GM23248 (cell line): ENCODE measurements at places on chromosomes 3 and 15. TPM values are rescaled to one million over a fixed set of nuclear protein-coding genes. Genes with fewer than 3 reads are reported as not detected.

IGF1R gene
- total RNA-seq = 23.6 and 48.6 TPM in 2 replicates

SLC6A1 gene
- total RNA-seq = not detected in 2 replicates

GRCh38 chr15:40501487-40501886 lies 30.7 kb downstream of the CHST14 start:
- peaks cover 9% of the 10 kb centered on the region for H3K4me1 ChIP-seq
- no peaks in the 10 kb centered on the region for H3K36me3 ChIP-seq
- H3K27me3 ChIP-seq = no peaks in the 10 kb centered on the region
- DNase-seq = peak; percentile 23

- peaks cover 29% of the 10 kb centered on the region for H3K4me1 ChIP-seq
- no peaks in the 10 kb centered on the region for H3K27me3 ChIP-seq
- H3K27ac ChIP-seq = peak overlapping the region; percentile 20
- H3K36me3 ChIP-seq = peaks cover 4% of the 10 kb centered on the region; the same call in 1 of the 2 replicates
Measured at GRCh38 chr3:125240496-125240895, 27.9 kb upstream of the SLC12A8 start.

ASB14 gene
- not detected in 2 replicates for total RNA-seq

CPLX3 gene
- not detected in 2 replicates for total RNA-seq

DNA sequence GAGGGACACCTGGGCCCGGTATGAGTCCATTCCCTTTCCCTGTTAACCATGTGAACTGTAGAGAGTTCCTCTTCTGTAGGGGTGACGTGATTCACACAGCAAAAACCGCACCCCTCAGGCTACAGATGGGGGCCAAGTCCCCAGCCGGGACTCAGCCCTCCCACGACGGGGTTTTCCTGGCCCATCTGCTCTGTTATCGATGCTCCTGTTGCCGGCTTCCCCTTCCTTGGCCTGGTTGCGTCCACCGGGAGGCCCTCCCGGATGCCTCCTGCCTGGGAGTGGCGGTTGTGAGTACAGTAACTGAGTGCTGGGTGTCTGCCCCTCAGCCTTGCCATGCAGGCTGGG lies 817 bp upstream of the PLXNA1 start:
- no peaks in the 10 kb centered on the region for H3K36me3 ChIP-seq
- 0 out of 2 replicates have a peak overlapping the region, but pooled peaks have one; percentile 5 for H3K27ac ChIP-seq
- peak; percentile 58 for DNase-seq
- peak overlapping the region; percentile 68 for H3K4me3 ChIP-seq

GRCh38 chr15:101092156-101092866 lies 159.5 kb downstream of the CHSY1 start:
- H3K27me3 ChIP-seq = no peaks in the 10 kb centered on the region
- no peaks in the 10 kb centered on the region for H3K36me3 ChIP-seq
- peaks cover 4% of the 10 kb centered on the region; the same call in 1 of the 2 replicates for H3K4me1 ChIP-seq

RTP3 gene
- not detected in 2 replicates for total RNA-seq

- no peak overlapping the region for H3K27ac ChIP-seq
- no peak overlapping the region for H3K4me3 ChIP-seq
- DNase-seq = no peak
- H3K27me3 ChIP-seq = no peaks in the 10 kb centered on the region
Measured at GRCh38 chr15:65839354-65839901, 29.9 kb upstream of the RAB11A start.

DNA sequence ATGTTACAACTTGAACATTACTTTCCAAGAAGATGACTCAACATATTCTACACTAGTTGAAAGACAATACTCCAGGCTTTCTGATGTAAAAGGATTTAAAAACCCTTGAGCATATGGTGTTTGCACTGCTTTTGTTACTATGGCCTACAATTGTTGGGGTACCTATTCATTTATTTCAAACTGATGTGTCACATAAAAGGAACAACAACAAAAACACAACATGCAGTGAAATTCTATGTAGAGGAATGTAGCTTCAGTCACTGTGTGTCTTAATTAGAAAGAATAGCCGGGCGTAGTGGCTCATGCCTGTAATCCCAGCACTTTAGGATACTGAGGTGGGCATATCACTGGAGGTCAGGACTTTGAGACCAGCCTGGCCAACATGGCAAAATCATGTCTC lies 1.6 kb downstream of the SPATA16 start:
- no peak for DNase-seq
- H3K27me3 ChIP-seq = no peaks in the 10 kb centered on the region

DNA sequence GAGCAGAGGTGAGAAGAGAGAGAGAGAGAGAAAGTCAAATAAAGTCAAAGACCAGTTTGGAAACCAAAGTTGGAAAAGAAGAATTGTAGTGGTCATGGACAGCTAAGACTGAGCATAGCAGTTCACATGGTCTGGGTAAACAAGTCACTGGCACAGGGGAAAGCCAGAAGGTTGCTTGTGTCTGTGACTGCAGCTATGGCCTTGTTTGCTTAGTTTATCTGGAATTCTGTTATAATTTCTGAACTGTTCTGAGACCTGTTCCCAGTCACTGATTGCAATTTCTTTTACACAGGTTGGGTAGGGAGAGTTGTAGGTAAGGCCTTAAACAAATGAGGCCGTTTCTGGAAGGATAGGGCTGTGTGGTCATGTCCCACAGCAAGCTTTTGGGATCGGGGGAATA lies 43.4 kb upstream of the MYZAP start:
- H3K4me3 ChIP-seq = no peak overlapping the region
- DNase-seq = no peak
- H3K27me3 ChIP-seq = no peaks in the 10 kb centered on the region; the same call in none of the 2 replicates
- peaks cover 19% of the 10 kb centered on the region for H3K4me1 ChIP-seq

GRCh38 chr3:194138732-194139070 lies 2.8 kb downstream of the HES1 start:
- peak overlapping the region; percentile 93 for H3K27ac ChIP-seq
- H3K36me3 ChIP-seq = no peaks in the 10 kb centered on the region
- H3K4me1 ChIP-seq = peaks cover 43% of the 10 kb centered on the region
- DNase-seq = peak; percentile 58
- peak overlapping the region; percentile 79 for H3K4me3 ChIP-seq
- H3K27me3 ChIP-seq = no peaks in the 10 kb centered on the region

DNA sequence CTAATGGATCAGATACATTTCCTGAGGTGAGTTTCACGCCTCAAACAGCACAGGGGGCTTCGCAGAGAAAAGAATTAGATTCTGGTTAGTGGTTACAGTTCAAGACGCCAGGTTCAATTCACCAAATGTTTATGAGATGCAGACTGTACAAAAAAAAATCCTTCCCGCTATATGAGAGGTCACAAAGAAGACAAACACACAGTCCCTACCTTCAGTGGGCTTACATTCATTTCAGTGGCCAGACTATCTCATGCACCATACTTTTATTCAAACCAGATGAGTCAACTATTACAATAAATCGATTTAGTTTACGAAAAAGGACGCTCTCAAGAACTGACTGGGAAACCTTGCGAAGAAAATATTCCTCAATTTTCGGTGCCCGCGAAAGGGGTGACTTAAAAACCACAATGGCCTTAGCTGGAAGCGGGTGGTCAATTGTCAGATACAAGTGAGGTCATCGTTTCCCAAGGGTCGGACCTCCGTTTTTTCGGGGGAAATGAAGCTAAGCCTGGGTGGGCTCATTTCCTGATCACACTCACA lies 695 bp downstream of the METTL6 start:
- peaks cover 19% of the 10 kb centered on the region for H3K4me1 ChIP-seq
- peak overlapping the region; percentile 99 for H3K4me3 ChIP-seq
- DNase-seq = no peak
- peaks cover 23% of the 10 kb centered on the region; the same call in 1 of the 2 replicates for H3K36me3 ChIP-seq

GRCh38 chr3:174810254-174810653 lies 48.9 kb upstream of the NAALADL2 start:
- no peak for DNase-seq
- H3K27me3 ChIP-seq = no peaks in the 10 kb centered on the region
- H3K27ac ChIP-seq = no peak overlapping the region
- H3K4me3 ChIP-seq = no peak overlapping the region
- H3K36me3 ChIP-seq = no peaks in the 10 kb centered on the region

TMCC1 gene
- total RNA-seq = 7.8 and 11.1 TPM in 2 replicates

GRCh38 chr15:24772266-24772665 lies 96.7 kb downstream of the NPAP1 start:
- no peaks in the 10 kb centered on the region for H3K36me3 ChIP-seq
- peak overlapping the region; percentile 77; the same call in 1 of the 2 replicates for H3K4me3 ChIP-seq
- no peaks in the 10 kb centered on the region for H3K27me3 ChIP-seq
- no peak overlapping the region for H3K27ac ChIP-seq
- no peak for DNase-seq
- no peaks in the 10 kb centered on the region for H3K4me1 ChIP-seq

DNA sequence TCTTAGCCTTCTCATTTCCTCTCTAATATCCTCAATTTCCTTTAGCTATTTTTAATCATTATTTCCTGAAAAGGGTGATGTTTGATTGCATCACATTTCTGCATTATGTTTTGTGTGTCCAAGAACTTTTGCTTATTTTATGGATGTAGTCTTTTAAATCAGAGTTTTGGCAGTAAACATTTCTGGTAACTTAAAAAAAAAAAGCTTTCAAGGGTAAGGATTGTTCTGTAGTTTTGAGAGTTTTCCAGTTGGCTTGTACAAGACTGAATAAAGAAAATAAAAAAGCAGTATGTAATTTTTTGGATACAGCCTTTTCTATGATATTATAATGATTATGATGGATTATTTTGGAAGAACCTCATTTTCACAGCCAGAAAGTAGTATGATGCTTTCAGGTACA lies 99.4 kb downstream of the DHX36 start:
- no peaks in the 10 kb centered on the region for H3K27me3 ChIP-seq
- no peak for DNase-seq
- H3K4me3 ChIP-seq = no peak overlapping the region
- no peaks in the 10 kb centered on the region for H3K36me3 ChIP-seq

GRCh38 chr15:82186719-82187406 lies 75.7 kb downstream of the EFL1 start:
- H3K27me3 ChIP-seq = no peaks in the 10 kb centered on the region
- H3K27ac ChIP-seq = no peak overlapping the region
- H3K36me3 ChIP-seq = no peaks in the 10 kb centered on the region
- no peak for DNase-seq

DNA sequence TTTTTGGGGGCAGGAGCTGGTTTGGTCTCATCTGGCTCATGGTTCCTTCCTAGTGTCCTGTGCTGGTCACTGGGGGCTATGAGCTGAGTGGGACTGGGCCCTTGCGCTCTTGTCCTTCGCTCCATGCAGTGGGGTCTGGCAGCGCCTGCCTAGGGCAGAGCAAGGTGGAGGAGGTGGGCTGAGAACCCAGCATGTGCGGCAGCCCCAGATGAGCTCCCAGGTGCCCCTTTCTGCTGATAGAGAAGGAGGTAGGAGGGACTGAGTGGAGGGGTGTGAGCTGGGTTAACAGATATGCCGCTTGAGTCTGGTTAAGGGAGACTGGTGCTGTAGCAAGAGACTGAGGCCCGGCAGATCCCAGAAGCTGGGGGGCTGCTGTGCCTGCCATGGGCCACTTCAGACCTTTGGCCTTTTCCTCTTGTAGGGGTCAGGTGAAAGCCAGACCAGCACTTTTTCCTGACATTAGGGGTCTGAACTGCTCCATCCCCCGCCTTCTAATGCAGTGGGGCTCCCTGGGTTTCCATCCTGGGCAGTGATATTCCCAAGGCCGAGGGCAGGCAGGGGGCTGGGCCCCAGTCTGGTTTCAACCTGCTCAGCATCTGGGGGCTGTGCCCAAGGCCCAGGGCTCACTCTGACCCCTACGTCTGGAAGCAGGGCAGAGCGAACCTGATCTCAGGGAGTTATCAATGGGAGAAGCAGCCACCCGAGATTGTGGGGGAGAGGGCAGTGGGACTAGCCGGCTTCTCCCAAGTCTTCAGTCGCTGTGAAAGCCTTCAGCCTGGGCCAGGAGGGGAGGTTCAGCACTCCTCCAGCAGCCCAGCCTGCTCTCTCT lies 62.9 kb upstream of the PRR23C start:
- H3K27me3 ChIP-seq = no peaks in the 10 kb centered on the region; the same call in 1 of the 2 replicates
- H3K4me3 ChIP-seq = no peak overlapping the region
- no peak overlapping the region for H3K27ac ChIP-seq
- no peak for DNase-seq
- no peaks in the 10 kb centered on the region for H3K36me3 ChIP-seq
- no peaks in the 10 kb centered on the region for H3K4me1 ChIP-seq

GRCh38 chr3:96000966-96001365 lies 813.4 kb upstream of the EPHA6 start:
- no peak overlapping the region for H3K4me3 ChIP-seq
- DNase-seq = no peak
- no peak overlapping the region for H3K27ac ChIP-seq
- H3K36me3 ChIP-seq = no peaks in the 10 kb centered on the region

GRCh38 chr3:130386604-130387263 lies 41.3 kb downstream of the COL6A5 start:
- H3K4me3 ChIP-seq = no peak overlapping the region
- H3K27ac ChIP-seq = no peak overlapping the region
- no peaks in the 10 kb centered on the region for H3K36me3 ChIP-seq
- H3K27me3 ChIP-seq = no peaks in the 10 kb centered on the region
- DNase-seq = peak; percentile 36
- H3K4me1 ChIP-seq = no peaks in the 10 kb centered on the region
